SJCRH30 (cell line): ENCODE measurements at places on chromosomes 7 and 10.
A peak's percentile ranks its signal among the peaks of the same experiment; 100 is the strongest.

GRCh38 chr10:34739915-34740314, 75.2 kb downstream of the PARD3 start:
- peak; percentile 92 for DNase-seq

- no peak for DNase-seq
Observed at GRCh38 chr7:146424084-146424483, 307.5 kb downstream of the CNTNAP2 start.

- no peak for DNase-seq
Observed at GRCh38 chr10:21057436-21057835, 160.3 kb upstream of the NEBL start.

DNA sequence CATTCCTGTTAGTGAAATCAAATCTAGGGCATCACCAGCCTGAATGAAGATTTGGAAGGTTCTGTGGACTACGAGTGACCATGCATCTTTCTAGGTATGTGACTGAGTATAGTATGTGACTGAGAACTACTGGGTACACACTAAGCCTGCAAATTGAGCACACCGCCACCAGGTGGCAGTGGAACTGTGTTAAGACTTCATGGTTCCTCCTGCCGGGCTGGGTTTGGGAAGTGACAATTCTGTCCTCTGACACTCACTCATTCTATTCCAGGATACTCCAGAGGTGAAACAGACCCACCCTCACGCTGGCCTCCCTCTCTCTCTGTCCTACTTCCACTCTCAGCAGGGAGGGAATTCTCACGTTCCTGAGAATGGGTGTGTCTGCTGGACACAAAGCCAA, 84.0 kb upstream of the TMEM248 start:
- DNase-seq: peak; percentile 87

DNA sequence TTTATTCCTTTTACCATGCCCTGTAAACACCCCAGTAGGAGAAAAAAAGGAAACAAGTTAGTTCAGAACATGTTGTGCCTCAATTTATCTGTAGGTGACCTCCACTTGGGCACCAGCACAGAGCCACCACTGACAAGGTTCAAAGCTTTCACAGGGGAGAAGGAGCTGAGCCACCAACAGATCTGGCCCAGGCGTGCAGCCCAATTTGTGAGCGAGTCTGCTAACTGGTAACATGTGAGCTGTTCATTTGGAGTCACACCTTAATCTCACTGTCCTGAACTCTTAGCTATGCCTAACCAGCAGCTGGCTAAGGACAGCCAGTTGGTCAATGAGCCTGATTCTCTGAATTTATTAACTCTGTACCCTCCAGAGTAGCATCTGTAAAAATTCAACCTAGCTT, 78.4 kb upstream of the CAMK2B start:
- DNase-seq: no peak

- DNase-seq: no peak
Observed at GRCh38 chr10:29836396-29836795, 201.6 kb upstream of the SVIL start.

- DNase-seq: peak; percentile 49
Observed at GRCh38 chr7:151012911-151013347, 11.4 kb downstream of the ATG9B start.

- DNase-seq: no peak
Observed at GRCh38 chr10:103690281-103690680, 165.1 kb downstream of the SH3PXD2A start.

DNA sequence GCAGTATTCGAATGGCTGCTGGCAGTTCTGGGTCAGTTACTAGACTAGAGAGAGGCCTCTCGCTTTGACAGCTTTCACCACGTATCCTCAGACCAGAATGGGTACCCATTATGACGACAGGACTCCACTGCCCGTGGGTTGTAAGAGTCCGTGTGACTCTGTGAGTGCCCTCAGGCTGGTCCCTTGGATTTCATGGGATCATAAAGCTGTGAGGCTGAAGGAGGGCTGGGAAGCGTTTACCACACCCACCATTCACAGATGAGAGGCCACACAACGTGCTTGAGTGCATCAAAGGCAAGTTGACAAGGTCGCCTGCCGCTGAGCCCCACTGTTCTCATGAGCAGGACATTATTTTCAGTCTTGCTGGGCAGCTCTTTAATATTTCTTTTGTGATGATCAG, 87.2 kb downstream of the EZH2 start:
- DNase-seq: no peak

GRCh38 chr7:152054367-152055230, 29.1 kb downstream of the GALNT11 start:
- DNase-seq: no peak

DNA sequence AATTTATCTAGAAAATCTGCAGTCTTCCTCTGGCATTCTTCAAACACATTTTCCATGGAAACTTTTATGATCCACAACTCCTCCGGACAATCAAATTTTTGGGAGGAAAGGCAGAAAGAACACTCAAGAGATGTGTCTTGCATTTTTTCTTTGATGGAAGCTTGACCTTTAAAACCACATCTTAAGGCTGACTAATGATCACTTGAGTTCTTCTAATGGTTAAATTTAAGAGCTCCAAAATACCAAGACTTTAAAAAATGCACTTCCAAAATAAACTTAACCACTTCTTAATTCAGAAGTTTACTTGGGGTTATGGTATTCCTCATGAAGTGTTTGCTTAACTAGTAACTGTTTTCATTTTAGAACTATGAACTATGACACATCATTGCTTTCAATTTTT, 43.3 kb downstream of the ETV1 start:
- DNase-seq: no peak

DNA sequence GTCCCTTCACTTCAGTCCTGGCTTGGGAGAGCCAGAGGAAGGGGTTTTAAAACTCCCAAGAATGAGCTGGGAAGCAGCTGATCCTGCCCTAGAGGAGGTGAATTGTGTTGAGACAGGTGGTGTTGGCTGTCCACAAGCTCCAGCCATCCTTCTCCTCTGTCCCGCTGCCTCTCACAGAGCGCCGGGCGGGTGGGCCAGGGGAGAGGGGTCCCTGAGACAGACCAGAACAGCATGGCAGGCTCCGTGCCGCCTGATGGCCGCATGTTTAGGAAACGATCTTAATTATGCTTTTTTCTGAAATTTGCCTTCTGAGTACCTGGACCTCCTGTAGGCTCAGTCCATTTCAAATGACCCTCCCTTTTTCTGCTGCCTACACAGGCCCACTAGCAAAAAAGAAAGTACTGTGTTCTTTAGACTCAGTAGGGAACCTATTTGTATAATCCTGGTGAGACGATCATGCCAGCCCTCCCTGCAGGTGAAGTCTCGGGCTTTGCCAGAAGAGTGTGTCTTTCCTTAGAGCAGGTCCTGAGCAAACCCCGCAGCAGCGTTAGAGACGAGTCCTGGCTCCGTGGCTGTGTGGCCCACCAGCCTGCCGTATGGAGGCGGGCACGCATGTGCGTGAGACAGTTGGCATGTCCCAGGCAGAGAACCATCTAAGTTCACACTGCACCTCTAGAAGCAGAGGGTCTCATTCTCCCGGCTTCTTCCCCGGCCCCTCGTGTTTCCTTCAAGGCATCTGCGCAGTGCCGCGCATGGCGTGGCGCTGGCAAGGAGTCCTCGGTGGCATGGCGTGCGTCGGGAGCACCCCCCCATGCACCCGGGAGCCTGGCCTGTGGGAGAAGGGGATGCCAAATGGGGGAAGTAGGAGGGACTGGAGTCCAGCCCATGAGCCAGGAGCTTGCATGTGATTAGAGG, 26.3 kb upstream of the PWWP2B start:
- no peak for DNase-seq

DNA sequence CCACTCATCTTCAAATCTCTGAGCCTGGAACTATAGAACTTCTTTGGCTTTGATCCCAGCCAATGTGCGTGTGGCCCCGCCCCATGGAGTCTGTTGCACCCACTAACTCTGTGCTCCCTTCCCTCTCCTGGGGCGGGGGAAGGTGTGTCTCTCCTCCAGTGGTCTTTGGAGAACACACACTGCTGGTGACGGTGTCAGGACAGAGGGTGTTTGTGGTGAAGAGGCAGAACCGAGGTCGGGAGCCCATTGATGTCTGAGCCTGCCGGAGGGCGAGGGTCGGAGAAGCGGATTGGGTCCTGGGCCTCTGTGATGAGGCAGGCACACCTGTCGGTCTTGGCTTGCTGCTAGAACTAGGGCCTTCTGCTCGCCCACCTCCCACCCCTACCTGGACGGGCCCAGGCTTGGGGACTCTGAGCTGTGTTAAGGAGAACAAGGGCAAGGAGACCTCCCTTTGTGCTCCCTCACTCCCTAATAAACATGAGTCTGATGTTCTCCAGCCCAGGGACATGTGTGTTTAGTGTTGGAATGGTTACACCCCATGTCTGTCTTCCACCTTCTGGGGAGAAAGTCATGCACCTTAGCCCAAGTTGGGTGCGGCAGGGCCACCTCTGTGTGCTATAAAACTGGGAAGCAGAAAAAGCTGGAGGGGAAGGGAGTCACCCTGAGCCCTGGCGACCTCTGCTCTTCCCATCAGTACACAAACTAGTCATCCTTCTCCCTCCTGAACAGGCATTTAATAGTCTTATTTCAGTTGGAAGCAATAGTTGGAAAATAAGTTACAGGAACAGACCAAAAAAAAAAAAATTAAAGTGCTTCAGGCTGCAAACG, 4.6 kb downstream of the TRAPPC14 start:
- no peak for DNase-seq

DNA sequence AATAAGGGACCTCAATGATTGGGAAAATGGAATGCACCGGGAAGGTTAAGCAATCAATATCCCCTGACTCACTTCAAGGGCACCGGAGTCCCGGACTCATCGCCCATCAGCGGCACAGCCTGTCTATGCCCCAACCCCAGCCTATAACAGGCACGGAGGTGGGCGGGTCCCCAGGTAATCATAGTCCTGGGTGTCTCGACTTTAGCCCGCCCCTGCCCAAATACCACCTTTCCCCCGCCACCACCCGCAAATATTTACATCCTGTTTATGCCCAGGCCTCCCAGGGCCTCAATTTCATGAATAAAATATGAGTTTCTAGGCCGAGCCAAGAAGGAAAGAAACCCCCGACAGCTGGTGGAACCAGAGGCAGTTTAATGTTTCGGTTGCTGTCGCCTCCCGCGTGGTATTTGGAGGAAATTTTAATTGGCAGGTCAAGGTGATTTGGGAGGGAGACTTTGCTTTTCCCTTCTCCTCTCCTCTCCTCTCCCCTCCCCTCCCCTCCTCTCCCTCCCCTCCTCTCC, 15.6 kb upstream of the RFC2 start:
- peak; percentile 91 for DNase-seq

DNA sequence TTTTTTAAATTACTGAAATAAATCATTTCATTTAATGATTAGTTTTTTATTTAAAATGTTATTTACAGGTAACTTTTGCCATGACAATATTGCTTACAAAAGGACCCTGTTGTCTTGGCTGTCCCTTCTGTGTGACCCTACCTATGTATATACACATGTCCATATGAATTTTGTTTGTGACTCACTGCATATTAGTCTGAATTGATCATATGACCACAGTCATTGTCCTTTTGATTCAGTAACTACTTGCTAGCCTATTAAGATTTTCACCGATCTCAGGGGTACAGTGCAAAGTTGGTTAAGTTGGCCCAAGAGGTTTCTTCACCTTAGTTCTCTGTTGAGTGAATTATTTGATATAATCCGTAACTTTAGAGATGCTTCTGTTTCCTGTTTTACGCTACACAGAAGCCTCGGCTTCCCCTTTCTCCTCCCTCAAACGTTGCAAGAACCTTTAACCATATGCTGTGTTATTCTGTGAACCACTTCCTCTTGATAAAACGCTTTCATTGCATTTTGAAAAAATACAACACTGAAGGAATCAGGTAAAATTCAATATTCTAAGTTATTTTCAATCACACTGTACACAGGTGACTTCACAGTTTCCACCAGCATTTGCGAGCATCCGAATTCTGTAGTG, 43.9 kb downstream of the APBB1IP start:
- DNase-seq: no peak

DNA sequence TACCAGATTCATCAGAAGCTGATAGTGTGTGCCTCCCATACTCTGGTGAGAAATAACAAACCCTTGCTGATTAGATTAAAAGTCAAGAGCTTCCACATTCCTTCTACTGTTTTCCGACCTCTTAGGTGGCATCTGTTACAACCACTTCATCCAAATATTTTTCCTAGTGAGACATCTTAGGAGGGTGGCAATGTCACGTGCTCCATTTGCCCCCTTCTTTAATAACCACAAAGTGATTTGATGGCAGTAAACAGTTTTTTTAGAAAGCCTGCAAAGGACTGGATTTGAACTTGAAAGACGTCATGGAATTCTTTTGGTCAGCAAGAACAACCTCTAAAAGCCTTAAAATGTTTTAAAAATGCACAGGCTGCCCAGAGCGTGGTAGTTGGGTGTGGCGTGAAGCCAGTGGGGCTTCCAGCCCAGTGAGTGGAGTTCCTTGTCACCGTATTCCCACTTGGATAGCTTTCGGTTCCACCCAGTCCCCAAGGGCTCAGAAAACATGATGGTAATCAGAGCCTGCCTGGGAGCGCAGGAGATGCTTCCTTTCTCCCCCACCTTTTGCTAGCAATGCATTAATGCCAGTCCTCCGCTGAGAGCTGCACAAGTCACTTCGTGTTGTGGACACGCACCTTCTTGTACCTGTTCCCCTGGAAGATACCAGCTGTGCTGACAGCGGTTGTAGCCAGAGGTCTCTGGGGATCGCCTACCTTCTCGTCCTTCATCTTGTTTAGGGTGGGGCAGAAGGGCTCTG, 256.4 kb downstream of the KIAA1217 start:
- DNase-seq: peak; percentile 21

DNA sequence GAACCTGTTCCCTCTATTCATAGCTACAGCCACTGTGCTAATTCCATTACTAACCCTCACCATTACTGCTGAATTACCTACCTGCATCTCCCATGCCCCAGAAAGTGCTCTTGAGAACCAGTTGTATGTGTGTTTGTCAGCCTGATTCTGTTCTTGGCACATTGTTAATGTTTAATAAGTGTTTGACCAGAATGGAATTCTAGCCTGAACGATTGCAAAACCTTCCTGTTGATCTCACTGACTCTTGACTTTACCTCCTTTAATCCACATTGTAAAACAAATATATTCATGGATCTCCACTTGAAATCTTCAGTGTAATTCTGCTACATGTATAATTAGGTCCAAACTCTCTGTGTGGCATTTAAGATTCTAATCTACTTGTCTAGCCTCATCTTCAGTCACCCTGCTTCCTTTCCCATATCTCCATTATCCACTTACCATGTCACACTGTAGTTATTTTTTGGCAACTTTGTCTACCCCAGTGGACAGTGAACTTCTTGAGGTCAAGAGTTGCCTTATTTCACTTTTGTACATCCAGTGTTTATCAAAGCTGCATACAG, 4.9 kb downstream of the ZNF277 start:
- DNase-seq: no peak

GRCh38 chr7:7653593-7654187, 13.1 kb downstream of the UMAD1 start:
- DNase-seq: peak; percentile 62

DNA sequence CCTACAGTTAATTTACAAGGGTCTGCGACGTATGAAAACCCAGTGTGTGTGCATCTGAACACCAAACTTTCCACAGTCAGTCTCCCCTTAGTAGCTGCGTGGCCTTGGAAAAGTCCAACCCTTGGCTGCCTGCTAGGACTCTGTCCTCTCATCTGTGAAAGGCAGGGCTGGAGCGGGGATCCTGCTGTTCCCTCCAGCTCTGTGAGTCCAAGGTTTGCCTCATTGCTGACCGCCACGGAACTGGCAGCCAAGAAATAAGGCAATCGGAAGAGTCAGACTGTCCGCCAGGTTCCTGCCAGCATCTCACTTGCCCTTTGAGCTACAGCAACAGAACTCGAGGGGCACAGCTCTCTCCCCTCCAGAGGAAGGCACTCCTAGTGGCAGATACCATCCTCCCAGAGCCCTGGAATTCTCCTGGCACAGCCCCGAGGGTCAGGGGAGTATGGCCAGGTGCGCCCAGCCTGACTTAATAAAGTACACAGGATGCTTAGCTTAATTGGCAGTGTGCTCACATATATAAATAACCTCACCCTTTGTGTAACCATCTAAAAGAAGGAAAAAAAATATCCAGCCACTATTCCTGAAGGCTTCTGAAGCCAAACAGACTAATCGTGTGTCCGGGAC, 530.1 kb upstream of the FOXK1 start:
- DNase-seq: no peak
